ENCODE measurements at places on chromosomes 6 and 20. TPM values are rescaled to one million over a fixed set of nuclear protein-coding genes. Genes with fewer than 3 reads are reported as not detected.

The PPP1R3G gene
- total RNA-seq = 0.29 TPM

DNA sequence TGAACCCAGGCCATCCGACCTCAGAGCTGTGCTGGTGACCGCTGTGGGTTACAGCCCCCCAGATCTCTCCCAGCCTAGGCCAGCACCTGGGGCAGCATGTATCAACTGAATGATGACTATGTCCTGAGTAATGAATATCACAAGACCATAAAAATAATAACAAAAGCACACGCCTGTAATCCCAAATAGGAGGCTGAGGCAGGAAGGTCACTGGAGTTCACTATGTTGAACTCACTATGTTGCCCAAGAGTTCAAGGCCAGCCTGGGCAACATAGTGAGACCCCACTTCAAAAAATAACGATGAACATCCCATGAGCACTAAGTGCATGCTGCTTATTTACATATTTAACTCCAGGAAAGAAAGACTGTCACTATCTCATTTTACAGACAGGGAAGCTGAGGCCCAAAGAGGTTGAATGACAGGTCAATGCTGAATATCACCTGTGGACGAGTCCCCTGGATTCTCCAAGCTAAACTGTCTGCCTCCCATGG lies 92.3 kb downstream of the NFATC2 start:
- peaks cover 34% of the 10 kb centered on the region for H3K36me3 ChIP-seq
- no peak overlapping the region for H3K4me3 ChIP-seq
- H3K27ac ChIP-seq = no peak overlapping the region
- no peaks in the 10 kb centered on the region for H3K4me1 ChIP-seq
- H3K27me3 ChIP-seq = no peaks in the 10 kb centered on the region
- no peak for DNase-seq

DNA sequence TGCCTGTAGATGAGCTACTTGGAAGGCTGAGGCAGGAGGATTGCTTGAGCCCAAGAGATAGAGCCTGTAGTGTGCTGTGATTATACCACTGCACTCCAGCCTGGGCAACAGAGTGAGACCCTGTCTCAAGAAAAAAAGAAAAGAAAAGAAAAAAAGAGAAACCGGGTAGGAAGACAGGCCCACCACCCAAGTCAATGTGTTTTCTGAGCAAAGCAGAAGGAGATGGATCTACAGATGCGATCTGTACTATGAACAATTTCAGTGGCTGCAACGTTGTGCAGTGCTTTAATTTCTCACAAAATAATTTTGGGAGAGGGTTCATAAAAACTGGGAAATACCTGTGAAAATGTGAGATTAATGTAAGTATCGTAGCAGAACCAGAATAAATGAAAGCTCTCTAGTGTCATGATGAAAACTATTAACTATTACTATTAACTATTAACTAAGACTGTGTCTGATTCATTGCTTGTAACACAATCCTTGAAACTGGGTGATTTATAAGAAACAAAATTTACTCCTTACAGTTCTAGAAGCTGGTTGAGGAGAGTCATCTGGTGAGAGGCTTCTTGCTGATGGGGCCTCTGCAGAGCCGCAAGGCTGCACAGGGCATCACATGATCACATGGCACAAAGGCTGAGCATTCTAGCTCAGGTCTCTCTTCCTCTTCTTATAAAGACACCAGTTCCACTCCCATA lies 233.1 kb upstream of the ZNF217 start:
- no peak overlapping the region for H3K4me3 ChIP-seq
- peaks cover 13% of the 10 kb centered on the region for H3K4me1 ChIP-seq
- H3K36me3 ChIP-seq = no peaks in the 10 kb centered on the region
- no peaks in the 10 kb centered on the region for H3K27me3 ChIP-seq
- peak; percentile 56 for DNase-seq
- H3K27ac ChIP-seq = no peak overlapping the region

GRCh38 chr6:128278836-128279235 lies 241.6 kb downstream of the PTPRK start:
- no peaks in the 10 kb centered on the region for H3K36me3 ChIP-seq
- H3K27ac ChIP-seq = no peak overlapping the region
- H3K4me3 ChIP-seq = no peak overlapping the region
- peaks cover 6% of the 10 kb centered on the region for H3K4me1 ChIP-seq
- no peaks in the 10 kb centered on the region for H3K27me3 ChIP-seq

The EEF1A2 gene
- 23.8 TPM for total RNA-seq

DNA sequence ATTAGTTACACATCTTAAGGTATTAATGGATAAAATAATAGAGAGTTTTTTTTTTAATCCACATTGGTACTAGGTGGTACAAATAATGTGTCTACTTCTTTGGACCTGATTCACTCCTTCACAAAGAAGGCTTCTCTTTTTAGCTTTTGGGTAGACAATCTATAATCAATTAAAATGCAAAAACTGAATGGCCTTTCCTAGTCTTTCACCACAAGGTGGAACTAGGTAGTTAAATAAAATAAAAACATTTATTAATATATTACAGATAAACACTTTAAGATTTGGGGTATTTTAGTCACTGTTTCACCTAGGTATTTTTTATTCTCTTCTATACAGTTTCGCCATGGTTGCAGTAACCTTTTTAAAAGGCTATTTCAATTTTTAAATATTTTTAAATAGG lies 68.3 kb upstream of the DST start:
- H3K4me1 ChIP-seq = peaks cover 53% of the 10 kb centered on the region
- no peak for DNase-seq
- H3K27ac ChIP-seq = no peak overlapping the region
- no peaks in the 10 kb centered on the region for H3K36me3 ChIP-seq
- no peak overlapping the region for H3K4me3 ChIP-seq
- no peaks in the 10 kb centered on the region for H3K27me3 ChIP-seq

- H3K36me3 ChIP-seq = no peaks in the 10 kb centered on the region
- no peak overlapping the region for H3K27ac ChIP-seq
- no peak for DNase-seq
- no peaks in the 10 kb centered on the region for H3K27me3 ChIP-seq
These were observed 17.3 kb upstream of the MCUR1 start for GRCh38 chr6:13831615-13832014.

DNA sequence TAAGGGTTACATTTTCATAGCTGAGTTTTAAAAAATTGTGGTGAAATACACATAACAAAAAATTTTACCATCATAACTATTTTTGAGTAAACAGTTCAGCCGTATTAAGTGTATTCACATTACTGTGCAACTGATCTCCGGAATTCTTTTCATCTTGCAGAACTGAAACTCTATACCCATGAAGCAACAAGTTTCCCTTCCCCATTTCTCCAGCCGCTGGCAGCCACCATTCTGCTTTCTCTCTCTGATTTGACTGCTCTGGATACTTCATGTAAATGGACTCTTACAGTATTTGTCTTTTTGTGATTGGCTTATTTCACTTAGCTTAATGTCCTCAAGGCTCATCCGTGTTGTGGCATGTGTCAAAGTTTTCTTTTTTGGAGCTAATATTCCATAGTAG lies 341.6 kb downstream of the QKI start:
- no peak overlapping the region for H3K27ac ChIP-seq
- no peaks in the 10 kb centered on the region for H3K36me3 ChIP-seq
- H3K4me3 ChIP-seq = no peak overlapping the region
- H3K27me3 ChIP-seq = no peaks in the 10 kb centered on the region

GRCh38 chr6:142331601-142332000 lies 29.8 kb downstream of the ADGRG6 start:
- no peak for DNase-seq
- H3K4me1 ChIP-seq = peaks cover 7% of the 10 kb centered on the region
- H3K4me3 ChIP-seq = no peak overlapping the region
- no peak overlapping the region for H3K27ac ChIP-seq
- no peaks in the 10 kb centered on the region for H3K27me3 ChIP-seq
- H3K36me3 ChIP-seq = no peaks in the 10 kb centered on the region

GRCh38 chr6:148271711-148272439 lies 70.8 kb upstream of the SASH1 start:
- H3K4me1 ChIP-seq = peaks cover 7% of the 10 kb centered on the region
- H3K4me3 ChIP-seq = no peak overlapping the region
- H3K27ac ChIP-seq = no peak overlapping the region
- DNase-seq = peak; percentile 81
- no peaks in the 10 kb centered on the region for H3K36me3 ChIP-seq

The DDO gene
- 4.1 TPM for total RNA-seq

DNA sequence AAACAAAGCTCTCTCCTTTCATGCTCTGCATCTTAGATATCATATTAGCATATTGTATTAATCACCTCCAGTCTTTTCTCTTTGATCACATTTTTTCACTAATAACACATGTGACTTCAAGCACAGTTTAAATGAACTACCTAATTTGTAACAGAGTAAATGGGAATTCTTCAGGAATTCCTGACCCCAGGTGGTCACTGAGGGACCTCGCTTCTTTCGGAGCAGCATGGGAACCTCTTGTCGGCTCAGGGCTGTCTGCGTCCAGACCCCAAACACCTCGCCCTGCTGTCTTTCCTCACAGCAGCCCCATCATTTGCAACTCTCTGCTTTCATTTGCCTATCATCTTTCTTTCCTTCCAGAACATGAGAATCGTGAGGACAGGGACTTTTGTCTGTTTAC lies 103.5 kb downstream of the DACT2 start:
- no peak overlapping the region for H3K4me3 ChIP-seq
- H3K27me3 ChIP-seq = no peaks in the 10 kb centered on the region
- H3K27ac ChIP-seq = no peak overlapping the region
- H3K4me1 ChIP-seq = no peaks in the 10 kb centered on the region
- H3K36me3 ChIP-seq = no peaks in the 10 kb centered on the region
- no peak for DNase-seq

The PSORS1C2 gene
- total RNA-seq = not detected

DNA sequence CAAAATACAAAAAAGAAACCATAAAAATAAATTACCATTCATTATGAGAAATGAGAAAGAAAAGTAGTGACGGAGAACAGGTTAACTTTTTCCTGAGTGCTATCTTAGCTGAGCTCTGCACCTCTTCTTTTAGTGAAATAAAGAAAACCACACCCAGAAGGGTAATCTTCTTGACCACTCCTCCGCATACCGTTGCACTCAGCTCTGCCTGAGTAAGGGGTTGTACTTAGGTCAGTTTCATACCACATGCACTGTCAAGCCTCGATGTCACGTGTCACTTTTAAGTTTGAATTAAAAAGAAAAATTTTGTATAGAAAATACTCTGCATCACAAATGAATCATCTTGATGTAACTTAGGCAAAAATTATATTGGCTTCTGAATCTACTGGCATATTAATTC lies 2.8 kb downstream of the EZR start:
- peaks cover 64% of the 10 kb centered on the region for H3K4me1 ChIP-seq
- H3K27ac ChIP-seq = peak overlapping the region; percentile 95
- H3K27me3 ChIP-seq = no peaks in the 10 kb centered on the region
- H3K36me3 ChIP-seq = no peaks in the 10 kb centered on the region

GRCh38 chr20:24910461-24910860 lies 38.6 kb upstream of the CST7 start:
- no peak overlapping the region for H3K27ac ChIP-seq
- no peak for DNase-seq
- no peaks in the 10 kb centered on the region for H3K4me1 ChIP-seq
- H3K36me3 ChIP-seq = no peaks in the 10 kb centered on the region

DNA sequence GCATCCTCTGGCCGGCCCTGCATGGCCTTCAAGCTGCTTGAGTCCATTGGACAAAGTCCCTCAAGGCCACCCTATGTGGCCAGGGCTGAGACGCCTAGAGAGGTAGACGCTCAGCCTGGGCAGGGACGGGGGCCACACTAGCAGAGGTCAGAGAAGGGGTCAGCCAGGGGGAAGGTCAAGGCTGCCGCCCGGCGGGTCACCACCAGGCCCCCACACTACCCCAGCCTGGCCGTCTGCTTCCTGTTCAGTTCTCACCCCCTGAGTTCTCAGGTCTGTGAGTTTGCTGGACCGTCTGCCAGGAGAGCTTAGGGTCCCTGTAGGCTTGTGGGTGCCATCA lies 37.3 kb downstream of the NTSR1 start:
- no peaks in the 10 kb centered on the region for H3K4me1 ChIP-seq
- H3K4me3 ChIP-seq = no peak overlapping the region
- no peak overlapping the region for H3K27ac ChIP-seq
- H3K27me3 ChIP-seq = peaks cover 2% of the 10 kb centered on the region
- DNase-seq = no peak

The OR2W1 gene
- total RNA-seq = not detected

DNA sequence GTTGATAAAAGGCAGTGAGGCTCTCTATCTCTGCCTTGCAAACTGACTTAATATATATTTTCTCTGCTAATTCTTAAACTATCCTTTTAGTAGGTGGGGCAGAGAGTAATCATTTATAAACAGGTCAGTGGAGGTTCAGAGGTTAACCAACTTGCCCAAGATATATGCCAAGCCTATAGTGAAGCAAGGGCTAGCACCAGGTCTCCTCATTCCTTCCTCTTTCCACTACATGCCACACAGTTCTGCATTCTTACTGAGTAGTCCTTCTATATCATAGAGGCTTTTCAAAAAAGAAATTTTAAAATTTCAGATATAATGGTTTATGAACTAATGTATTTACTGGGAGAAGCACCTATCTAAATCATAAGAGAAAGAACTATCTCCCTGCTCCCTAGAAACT lies 8.5 kb downstream of the ARG1 start:
- H3K27ac ChIP-seq = no peak overlapping the region
- H3K36me3 ChIP-seq = peaks cover 97% of the 10 kb centered on the region
- no peaks in the 10 kb centered on the region for H3K27me3 ChIP-seq
- no peak overlapping the region for H3K4me3 ChIP-seq
- no peak for DNase-seq

The RNF217 gene
- 18.1 TPM for total RNA-seq

DNA sequence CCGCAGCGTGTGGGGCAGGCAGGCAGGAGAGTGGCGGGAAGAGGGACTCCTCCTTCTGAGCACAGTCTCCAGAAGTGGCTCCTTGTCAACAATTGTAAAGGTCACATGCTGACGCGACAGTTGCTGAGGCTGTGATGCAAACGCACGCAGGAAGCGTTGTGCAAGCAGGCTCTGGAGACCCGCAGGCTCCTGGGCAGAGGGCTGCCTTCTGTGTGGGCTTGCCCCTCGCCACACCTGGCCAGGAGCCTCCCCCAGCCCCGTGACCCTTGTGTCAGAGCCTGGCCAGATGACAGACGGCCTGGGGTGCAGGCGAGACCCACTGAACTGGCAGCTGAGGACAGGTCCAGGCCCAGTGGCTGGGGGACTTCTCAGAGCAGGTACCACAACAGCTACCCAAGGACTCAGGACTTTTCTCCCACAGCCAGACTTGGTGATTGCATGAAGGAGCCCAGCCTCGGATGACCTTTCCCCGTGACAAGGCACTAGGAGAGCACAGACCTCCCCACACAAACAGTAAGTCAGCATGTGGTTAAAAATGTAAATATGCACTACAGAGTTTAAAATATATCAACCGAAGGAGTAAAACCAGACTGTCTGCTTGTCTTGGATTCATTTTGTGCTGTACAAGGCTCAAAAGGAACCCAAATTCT lies 222.1 kb upstream of the RREB1 start:
- H3K27ac ChIP-seq = peak overlapping the region; percentile 72
- no peaks in the 10 kb centered on the region for H3K36me3 ChIP-seq
